Suppressor macrophage treated with lipopolysaccharide for 1 hour (primary cell): ENCODE measurements at places on chromosomes 6 and 20.

DNA sequence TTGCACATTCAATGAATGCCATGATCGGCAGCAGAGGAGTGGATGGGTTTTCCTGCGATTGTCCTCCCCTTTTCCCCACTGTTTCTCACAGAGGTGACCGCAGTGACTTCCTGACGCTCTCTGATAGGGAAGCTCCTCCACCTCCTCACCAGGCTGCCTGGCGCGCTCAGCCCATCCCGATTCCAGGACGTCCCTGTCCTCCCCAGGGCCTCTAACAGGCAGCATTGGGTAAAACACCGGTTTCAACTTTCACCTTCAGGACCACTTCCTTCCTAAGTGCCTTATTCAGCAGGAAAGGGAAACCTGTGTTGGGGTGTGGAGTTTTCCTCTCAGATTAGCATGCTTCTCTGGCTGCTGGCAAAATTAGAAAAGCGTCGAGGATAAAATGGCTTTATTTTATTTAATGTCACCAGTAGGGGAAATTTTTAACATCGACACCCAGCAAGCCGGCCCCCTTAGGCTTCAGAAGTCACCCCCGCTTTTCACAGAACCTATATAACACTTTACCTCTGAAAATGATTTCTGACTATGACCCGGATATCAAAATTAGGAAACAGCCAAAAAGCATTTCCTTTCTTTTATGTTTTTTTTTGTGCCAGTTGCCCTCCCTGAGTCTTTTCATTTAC lies 570.4 kb upstream of the GJE1 start:
- DNase-seq: no peak

DNA sequence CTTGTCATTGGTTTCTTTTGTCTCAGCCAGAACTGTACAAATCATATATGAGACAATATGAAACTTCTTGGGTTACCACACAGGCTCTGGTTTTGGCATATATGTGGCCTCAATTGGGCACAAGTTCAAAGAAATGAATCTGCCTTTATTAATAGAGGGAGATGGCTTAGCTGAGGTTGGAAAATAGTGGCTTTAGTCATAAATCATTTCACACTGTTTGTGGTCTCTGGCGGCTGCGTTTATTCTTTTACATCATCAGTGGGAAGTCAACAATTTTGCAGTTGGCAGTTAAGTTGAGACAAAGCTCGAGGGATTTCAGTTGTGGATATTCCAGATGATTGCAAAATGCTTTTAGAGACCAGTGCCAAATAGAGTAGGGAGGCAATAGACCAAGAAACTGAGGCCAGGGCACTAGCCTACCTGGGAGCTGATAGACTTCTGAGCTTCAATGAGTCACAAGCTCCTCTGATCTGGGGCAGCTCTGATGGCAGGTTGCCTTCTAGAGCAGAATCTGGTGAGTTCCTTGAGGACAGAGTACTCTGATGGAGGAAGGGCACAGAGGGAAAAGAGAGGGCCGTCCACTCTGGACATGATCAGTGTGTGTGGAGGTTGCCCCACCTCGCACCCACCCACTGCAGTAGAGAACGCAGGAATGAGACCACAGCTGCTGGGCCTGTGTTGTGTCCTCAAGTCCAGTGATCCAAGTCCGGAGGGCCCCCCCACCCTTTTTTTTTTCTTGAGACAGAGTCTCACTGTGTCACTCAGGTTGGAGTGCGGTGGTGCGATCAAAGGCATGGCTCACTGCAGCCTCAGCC lies 73.5 kb downstream of the ARMC2 start:
- DNase-seq: peak; percentile 25

DNA sequence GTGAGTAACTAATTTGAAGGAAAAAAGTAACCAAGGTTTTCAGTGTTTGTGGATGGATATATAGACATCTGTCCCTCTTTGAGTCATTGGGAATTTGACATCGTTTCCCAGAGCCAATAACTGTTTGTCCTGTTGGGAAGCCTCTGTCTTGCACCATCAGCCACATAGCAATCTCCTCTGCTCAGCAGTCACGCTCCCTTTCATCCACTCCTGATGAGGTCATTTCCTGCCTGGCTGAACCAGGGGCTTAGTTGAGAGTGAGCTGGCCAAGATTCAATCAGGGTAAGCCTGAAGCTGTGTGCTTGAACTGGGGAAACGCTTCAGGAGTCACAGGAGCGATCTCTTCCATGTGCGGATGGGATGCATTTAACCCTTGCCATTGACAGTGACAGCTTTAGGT lies 121.5 kb upstream of the FOXQ1 start:
- DNase-seq: no peak

- DNase-seq: peak; percentile 64
Measured at GRCh38 chr6:90286884-90287488, 9.7 kb downstream of the BACH2 start.

DNA sequence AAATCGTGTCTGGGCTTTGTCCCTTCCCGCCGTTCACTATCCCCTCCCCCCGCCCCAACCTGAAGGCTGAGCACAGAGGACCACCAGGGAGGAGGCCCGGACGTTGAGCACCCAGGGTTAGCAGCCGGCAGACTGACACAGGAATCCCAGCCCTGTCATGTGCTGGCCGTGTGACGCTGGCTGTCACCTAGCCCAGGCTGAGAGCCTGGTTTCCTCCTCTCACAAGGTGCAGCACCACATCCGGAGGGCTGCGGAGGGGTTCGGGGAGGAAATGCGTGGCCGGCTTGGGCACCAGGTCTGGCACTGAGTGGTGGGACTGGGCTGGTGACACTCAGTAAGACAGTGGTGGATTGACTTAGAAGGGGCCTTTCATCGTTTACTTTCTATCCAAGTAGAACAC lies 4.6 kb upstream of the LSM14B start:
- DNase-seq: no peak

DNA sequence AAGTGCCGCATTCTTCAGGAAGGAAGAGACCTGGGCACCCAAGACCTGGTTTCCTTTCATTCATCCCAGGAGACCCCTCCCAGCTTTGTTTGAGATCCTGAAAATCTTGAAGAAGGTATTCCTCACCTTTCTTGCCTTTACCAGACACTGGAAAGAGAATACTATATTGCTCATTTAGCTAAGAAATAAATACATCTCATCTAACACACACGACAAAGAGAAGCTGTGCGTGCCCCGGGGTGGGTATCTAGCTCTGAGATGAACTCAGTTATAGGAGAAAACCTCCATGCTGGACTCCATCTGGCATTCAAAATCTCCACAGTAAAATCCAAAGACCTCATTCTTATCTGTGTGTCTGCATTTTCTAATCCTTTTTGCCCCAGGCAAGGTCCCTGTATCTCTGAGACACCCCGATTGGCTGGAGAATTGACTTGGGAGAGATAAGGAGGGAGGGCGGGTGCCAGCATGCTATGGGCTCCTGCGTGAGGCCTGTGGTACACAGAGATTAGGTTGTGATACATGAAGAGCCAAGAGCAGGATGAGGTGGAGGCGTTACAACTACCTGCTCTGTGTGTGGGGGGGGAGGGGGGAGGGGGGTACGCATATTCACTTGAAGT lies 4.8 kb downstream of the MUC21 start:
- no peak for DNase-seq

- no peak for DNase-seq
Measured at GRCh38 chr6:81063891-81064290, 688.6 kb downstream of the TENT5A start.

GRCh38 chr20:62627901-62628612 lies 14.2 kb upstream of the SLCO4A1 start:
- DNase-seq: peak; percentile 70

DNA sequence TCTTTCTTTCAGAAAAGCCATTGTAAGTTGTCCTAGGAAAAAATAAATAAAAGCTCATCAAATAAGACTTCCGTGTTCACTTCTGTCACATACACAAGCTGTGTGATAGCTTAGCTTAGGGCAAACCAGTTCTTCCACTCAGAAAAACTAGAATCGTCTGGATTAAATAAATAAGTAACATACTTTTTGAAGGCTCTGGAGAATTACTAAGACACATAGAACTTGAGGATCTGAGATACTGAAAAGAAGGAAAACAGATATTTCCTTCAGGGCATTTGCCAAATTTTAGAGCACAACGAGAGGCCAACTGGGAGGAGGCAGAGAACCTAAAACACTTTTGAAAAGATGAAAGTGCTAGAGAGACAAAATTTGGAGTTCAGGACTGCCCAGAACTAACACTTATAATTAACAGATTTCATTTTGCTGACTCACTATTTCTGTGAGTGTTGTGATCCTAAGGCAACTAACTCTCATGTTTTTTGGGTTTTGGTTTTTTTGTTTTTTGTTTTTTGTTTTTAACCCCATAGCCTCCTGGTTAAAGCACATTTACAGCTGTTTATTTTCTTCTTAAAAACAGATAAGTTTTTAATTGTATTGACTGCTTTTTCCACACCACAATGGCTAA lies 38.7 kb upstream of the THEMIS start:
- no peak for DNase-seq

GRCh38 chr20:44688053-44688625 lies 27.0 kb upstream of the CCN5 start:
- no peak for DNase-seq

- no peak for DNase-seq
Measured at GRCh38 chr6:19004176-19004575, 617.0 kb downstream of the RNF144B start.

- DNase-seq: peak; percentile 74
Measured at GRCh38 chr6:132763269-132763668, 5.6 kb upstream of the VNN2 start.

- peak; percentile 78 for DNase-seq
Measured at GRCh38 chr6:35691027-35691824, 2.5 kb upstream of the FKBP5 start.

GRCh38 chr6:25220857-25221256 lies 58.3 kb upstream of the CARMIL1 start:
- no peak for DNase-seq

DNA sequence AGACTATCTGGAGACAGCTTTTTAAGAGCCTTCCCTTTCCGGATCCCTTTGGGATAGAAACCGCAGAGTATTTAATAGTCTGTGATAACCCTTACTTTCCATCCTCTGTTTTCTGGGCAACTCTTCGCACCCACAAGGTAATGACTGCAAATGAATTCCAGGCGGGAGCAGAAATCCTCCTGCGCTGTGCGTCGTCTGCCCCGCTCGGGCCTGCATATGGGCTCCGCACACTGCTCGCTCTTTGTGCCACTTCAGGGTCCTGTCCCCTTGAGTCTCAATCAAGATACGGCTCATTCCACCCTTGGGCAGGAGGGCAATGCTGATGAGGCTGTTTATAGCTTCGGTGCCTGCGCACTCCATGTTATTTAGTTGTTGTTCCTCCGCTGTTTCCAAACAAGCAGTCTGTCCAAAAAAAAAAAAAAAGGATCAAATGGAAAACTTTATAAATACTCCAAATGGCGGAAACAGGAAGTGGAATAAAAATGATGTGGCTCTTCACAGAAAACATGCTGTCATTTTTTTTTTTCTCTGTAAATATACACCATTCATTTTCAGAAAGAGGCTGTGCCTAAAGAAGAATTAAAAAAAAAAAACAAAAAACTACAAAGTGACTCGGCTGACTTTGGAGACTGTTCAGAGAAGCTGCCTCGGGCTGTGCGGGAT lies 169.6 kb upstream of the GMDS start:
- no peak for DNase-seq

DNA sequence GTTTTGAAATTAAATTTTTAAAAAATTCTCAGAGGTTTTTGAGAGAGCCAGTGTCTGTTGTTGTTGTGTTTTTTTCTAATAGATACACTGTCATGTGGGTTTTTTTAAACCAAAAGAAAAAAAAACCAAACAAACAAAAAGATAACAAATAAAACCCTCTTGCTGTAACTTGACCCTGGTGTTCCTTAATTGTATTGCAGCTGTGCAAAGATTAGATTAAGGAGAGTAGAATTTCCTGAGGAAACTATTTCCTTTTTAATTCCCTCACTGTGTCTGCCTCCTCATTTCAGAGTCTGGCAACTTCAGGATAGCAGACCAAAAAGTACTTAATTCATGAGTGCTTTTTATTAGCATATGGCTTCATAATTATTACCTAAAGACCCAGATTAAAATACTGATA lies 281.9 kb downstream of the EPM2A start:
- no peak for DNase-seq

GRCh38 chr6:136526937-136527336 lies 23.3 kb downstream of the MAP7 start:
- DNase-seq: no peak

- DNase-seq: peak; percentile 71
Measured at GRCh38 chr20:56428881-56429280, 16.8 kb downstream of the CASS4 start.

DNA sequence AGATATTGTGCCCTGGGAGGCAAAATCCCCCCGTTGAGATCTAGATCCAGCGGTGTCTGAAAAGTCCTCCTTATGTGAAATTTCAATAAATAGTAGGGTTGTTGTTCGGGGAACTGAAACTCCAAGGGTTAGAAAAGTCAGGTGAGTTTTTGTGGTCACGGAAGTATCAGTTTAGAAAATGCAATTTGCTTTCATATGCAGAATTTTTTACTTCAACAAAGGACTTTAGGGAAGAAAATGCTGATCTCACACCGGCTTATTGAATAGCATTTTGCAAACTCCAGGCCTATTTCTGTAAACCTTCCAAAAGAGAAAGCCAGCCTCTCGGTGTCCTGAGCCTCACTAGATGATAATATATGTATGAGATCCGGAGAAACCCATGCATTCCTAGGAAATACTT lies 254.7 kb downstream of the TSHZ2 start:
- no peak for DNase-seq

DNA sequence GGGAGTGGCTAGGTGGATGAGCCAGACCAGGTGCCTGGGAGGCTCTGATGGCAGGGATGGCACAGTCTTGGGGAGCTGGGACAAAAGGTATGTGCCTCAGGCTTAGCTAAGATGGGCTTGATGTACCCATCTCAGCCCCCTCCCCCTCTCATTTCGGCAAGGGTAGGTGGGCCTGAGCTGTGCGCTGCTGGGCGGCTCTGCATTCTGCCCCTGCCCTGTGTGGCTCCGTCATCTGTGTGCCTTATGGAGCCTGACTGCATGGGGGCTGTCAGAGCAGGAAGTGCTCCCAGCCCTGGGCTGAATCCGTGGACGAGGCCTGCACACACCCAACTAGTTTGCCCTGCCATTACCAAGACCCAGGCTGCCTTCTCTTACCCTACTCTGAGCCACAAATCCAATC lies 54.7 kb downstream of the PYGB start:
- no peak for DNase-seq
